ENCODE measurements at places on chromosomes 3 and 15.

DNA sequence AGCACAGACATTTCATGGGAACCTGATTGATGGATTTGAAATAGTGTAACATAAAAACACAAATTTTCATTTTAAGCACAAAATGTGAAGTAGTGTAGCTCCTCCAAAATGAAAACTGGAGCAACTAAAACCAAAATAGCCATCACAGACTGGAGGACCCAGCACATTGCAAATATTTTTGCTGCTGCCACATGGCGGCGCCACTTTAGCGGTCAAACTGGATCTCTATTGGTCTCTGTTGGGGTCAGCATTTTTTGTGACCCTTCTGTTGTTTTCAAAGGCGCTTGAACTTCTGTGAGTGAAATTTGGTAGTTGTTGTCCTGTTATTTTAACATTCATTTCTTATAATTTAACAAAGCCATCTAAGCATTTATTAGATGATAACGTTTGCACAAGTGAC is 259.9 kb downstream of the IL20RB start:
- no peak for DNase-seq

DNA sequence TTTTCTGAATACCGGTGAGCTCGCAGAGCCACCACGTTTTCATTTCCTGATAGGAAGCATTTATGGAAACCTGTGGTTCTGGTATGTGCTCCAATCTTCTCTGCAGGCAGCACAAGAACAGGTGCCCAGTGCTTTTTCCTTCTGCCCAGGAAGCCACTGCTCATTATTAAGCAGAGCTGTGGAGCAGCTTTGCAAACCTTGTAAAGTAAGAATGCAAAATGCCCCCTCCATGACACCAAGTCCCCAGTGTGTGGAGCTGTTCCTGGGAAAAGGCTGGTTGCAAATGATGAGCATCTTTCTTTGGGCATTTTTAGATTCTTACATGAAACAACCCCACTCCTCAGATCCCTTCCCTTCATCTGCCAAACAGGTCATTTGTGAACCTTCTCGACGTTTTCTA is 65.7 kb upstream of the MRPL3 start:
- no peak for DNase-seq

DNA sequence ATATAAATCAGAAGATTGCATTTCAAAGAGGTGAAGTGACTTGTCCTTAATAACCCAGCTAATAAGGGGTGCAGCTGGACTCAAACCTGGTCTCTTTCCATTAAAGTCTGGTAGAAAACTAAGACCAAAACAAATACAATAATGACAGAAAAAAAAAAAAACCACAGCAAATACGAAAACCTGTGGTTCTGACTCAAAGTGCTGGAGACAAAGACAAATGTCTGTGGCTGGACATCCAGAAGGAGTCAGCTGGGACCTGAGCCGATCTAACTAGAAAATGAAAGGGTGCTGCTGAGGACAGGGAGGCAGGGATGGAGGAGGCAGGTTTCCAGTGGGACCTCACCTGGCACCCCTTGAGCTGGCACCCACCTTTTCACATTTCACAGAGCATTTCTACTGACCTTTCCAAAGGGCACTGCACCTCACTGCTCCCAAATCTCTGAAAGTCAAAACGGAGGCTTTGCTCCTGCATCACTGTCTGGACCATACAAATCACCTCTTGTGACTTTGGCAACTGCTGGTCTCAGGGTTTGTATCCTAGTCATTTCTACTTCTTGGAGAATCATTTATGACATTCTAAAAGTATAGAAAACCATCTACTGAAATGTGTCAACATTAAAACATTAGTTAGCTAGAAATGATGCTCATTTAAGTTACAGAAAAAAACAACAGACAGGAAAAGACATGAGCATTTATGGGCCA is 61.7 kb downstream of the CCNL1 start:
- DNase-seq, result no peak

- no peak for DNase-seq
These were observed 29.2 kb downstream of the SENP8 start for GRCh38 chr15:72147418-72147817.

- DNase-seq, result no peak
These were observed 16.4 kb upstream of the RTP2 start for GRCh38 chr3:187718802-187719201.

DNA sequence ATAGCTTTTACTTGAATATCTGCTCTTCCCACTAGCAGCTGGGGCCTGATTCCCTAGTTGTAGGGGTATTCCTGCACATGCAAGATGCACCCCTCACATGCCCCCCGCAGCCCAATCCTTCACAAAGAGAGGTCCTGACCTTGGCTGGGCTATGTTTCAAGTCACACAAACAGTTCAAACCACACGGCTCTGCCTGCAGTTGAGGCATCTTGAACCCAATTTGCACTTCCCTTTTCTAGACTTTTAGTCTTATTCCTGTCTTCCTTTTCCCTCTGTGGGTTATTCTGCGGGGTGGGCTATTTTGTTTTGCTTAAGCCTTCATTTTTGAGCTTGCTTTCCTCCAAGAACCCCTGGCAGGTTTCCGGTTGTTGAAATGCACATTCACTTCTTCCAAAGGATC is 13.3 kb upstream of the CCR1 start:
- no peak for DNase-seq

DNA sequence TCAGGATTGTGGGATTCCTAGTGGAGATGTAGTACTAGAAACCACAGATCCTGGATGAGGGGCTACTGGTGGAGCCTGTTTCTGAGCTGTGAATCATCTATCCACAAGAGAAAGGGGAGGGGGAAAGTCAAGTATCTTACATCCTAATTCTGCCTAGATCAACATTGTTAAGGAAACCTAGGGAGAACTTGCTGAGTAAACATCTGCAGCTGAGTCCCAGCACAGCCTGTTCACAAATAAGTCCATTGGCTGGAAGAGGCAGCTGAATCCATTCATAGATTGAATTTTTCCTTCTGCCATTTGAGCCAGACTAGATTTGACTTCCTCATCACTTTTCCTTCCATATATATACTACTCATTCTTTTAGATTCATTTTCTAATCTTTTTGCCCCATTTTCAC is 460.5 kb downstream of the TUSC7 start:
- no peak for DNase-seq

- DNase-seq, result no peak
These were observed 34.7 kb downstream of the NUP210 start for GRCh38 chr3:13385373-13385965.

DNA sequence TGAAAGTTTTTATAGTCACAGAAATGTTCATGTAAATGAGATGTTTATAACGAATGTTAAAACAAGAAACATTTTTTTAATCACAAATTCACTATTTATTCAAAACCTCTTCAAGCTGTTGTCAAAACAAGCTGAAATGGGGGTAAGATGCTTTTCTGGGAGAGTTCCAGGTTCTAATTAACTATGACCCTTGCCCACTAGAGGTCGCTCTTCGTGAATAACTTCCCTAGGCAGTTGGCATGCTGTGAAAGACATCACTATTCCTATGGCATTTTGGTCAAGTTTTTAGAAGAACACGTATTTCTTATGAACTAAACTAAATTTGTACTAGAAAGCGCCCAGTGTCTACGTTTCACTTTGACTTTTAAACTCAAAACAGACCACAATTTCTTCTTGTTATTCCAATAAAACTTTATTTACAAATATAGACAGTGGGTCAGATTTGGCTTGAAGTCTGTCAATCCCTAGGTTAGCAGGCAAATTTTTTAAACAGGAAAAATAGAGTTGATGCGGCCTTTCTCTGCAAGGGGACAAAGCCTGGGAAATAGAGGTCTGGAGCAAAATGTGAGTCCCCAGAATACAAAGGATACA is 62.8 kb upstream of the CMTM8 start:
- DNase-seq, result peak; percentile 13

GRCh38 chr15:69557020-69557706 is 104.5 kb downstream of the RPLP1 start:
- no peak for DNase-seq

GRCh38 chr3:142656575-142656974 is 60.4 kb downstream of the PLS1 start:
- no peak for DNase-seq

DNA sequence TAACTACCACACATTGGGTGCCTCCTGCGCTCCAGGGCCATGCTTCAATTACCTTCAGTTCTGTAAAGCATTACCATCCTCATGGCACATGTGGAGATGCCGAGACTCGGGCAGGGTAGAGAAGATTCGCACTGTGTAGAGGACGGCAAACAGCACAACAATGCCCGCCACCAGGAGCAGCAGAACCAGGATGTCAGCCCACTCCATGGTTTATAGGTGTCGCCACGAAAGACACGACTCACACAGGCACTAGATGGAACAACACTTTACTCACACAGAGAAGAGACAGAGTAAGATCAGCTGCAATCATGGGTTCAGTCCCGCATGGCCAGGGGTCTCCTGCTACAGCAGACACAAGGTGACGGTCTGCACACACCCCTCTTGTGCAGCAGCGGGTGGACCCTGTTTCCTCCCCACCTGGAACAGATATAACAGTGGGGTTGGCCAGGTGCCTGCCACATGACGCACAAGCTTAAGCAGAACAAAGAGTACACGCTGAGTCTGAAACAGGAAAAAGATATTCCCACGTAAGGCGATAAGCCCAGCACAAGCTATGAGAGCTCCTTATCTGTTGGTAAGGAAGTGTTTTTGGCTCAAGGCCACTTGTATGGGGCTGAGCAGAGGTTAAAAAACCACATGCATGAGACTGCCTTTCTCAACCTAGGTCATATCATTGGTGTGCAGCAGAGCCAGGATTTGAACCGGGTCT is 2.5 kb upstream of the TBC1D21 start:
- DNase-seq, result no peak

- DNase-seq, result no peak
These were observed 12.1 kb upstream of the RAD18 start for GRCh38 chr3:8975081-8976020.

GRCh38 chr15:92288755-92289154 is 104.9 kb upstream of the ST8SIA2 start:
- no peak for DNase-seq

DNA sequence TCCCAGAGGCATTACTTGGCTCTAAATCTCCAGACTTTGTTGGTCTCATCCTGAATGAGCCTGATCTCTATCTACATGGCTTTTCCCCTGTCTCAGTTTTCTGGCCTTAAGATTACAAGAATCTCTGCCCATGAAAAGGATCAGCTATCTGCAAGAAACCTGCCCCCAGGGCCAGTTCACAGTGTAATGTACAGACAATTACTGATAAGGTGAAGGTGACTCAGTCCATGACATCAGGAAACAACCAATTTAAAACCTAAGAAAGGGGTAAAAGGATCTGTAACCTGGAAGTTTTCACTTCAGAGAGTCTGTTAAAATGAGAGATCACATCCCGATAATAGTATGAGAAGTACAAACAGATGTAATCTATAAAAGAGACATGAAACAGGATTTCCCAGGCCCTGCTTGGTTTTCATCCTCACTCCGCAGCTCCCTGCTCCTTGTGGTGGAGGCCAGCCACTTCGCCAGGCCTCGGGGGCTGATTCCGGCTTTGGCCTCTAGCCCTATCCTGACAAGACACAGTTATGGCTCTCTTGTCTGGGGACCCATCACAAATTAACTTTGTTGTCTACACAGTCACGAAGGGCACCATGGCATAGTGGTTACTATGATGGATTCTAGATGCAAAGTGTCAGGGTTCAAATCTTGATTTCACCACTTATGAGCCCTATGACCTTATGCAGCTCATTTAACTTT is 136.9 kb downstream of the THSD4 start:
- no peak for DNase-seq

DNA sequence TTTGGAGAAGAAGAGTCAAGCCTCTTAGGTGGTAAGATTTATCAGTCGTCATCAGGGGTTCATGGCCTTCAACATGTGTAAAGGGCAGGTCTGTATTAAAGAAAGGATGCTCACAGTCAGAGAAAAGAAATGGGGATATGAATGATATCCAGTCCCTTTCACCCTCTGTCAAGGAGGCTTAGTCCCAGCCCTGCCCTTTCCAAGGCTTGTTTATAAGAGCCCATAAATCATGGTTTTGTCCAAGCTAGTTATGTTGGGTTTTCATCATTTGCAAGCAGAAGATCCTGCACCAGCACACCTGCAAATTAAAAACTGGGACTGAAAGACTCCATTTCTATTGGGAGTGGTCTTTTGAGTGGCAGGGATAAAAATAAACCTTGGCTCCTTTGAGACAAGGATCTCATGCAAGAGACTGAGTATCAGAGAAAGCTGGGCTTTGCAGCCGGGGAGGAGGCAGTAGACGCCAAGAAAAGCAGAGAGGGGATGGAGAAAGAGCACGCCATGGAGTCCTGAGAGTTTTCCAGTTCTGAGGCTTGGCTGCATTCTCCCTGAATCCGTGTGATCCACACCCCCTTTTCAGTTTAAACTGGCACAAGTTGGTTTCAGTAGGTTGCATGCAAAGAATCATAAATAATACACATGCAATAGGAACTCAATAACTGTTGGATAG is 12.6 kb upstream of the PDIA5 start:
- no peak for DNase-seq
